ENCODE measurements at places on chromosomes 6 and 20.
A peak's percentile ranks its signal among the peaks of the same experiment; 100 is the strongest.

GRCh38 chr6:17741507-17741906 lies 34.8 kb upstream of the NUP153 start:
- DNase-seq, result no peak

- DNase-seq, result no peak
Measured at GRCh38 chr6:131654326-131654725, 17.2 kb downstream of the ENPP3 start.

DNA sequence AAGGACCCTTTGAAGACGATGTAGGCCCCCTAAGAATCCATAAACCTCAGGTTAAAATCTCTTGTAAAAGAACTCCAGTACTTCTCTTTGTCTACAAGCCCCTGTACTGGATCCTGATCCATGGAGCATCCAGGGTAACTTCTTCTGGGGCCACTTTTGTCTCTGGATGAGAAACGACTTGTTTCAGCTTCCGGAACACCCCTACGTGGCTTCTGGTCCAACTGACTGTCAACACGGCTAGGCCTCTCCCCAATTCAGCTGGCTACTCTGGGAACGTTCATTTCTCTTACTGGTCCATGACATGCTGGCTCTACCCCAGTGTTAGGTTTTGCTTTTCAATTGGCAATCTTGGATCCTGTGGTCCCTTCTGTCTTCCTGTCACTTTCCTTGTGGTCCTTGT lies 198.0 kb downstream of the BACH2 start:
- no peak for DNase-seq

- no peak for DNase-seq
Measured at GRCh38 chr6:30258204-30258603, 45.0 kb upstream of the TRIM26 start.

- peak; percentile 49 for DNase-seq
Measured at GRCh38 chr6:106163966-106164877, 78.1 kb downstream of the PRDM1 start.
